ENCODE measurements at places on chromosomes 7 and 10.
A peak's percentile ranks its signal among the peaks of the same experiment; 100 is the strongest.

GRCh38 chr7:110856704-110857103, 234.2 kb upstream of the LRRN3 start:
- no peak for DNase-seq

GRCh38 chr10:51327432-51327831, 253.1 kb downstream of the PRKG1 start:
- DNase-seq = no peak

DNA sequence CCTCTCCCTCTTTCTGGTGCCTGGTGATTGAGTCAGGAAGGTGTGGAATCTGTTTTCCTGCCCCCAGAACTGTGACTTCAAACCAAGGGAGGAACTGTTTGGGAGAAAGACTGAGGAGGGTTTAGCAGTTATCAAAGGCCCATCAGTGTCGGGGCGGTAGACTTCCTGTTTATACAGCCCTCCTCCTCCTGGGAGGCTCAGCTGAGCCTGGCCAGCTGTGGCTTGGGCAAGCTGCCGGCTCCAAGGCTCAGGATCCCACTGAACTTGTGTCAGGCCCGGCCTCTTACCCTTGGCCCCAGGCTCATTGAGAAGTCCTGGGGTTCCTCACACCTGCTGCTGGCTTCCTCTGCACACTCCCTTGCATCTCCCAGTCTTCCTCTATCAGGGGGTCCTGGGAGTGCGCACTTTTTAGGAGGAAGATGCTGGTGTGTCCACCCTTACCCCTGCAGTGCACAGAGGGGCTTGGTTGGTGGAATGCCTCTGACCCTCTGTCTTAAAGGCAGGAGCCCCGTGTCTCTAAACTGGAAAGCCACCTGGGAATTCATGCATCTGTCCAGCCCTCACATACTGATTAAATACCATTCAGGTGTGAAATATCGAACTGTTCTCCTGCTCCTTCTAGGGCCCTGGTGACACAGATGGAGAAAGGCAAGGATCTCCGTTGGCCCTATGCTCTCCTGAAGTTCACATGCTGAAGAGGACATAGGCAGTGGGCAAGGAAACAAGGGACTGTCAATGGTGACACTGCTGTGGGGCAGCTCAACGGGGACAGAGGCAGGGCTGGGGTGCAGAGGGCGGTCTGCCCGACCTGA, 32.4 kb downstream of the CXCL12 start:
- DNase-seq = peak; percentile 29

DNA sequence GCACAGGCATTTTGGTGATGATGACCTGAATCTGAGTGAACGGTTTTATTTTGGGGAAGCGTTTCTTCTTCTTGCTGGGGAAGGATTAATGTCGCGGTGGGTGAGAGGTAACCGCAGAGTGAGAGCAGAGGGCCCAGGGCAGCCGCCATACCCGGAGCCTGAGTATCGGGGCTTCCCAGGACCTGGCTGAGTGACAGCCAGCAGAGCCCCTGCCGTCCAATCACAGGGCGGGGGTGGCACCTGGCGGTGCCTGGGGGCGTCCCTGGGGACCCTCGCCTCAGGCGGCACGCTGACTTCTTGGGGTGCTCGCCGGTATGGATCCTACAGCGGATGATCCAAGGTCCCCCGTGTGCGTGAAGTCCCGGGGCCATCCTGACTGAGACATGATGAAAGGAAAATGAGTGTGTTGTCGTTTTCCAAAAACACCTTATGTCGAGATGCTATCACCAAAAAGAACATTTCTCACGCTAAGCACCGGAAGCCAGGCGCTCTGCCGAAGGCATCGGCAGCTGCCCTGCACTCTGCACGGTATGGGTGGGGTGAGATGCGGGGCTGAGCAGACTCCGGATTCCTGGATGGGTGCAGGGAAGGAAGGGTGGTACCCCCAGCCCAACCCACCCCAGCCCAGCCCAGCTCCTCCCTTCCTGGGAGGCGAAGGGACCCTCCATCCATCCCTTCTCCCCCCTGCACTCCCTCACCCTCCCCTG, 227.9 kb upstream of the SHH start:
- DNase-seq = no peak

DNA sequence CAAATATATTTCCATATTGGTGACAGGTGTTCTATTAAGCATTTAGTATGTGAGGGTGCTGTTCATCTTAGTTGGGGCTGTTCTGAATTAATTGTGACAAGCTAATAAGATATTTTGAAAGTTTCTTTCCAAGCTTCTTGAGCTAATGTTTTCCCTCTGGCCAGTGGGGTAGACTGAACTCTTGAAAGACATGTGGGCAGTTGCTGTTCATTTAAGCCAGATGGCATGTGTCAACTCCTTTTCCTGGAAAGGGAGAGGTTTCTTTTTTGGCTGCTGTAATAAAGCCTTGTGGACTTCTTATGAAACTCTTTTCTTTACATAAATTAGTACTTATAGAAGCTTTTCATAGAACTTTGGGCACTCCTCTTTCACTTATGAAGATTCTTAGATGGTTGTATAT, 21.7 kb downstream of the RAB18 start:
- peak; percentile 32 for DNase-seq

- DNase-seq = no peak
Observed at GRCh38 chr7:156592155-156592884, 48.3 kb upstream of the RNF32 start.

DNA sequence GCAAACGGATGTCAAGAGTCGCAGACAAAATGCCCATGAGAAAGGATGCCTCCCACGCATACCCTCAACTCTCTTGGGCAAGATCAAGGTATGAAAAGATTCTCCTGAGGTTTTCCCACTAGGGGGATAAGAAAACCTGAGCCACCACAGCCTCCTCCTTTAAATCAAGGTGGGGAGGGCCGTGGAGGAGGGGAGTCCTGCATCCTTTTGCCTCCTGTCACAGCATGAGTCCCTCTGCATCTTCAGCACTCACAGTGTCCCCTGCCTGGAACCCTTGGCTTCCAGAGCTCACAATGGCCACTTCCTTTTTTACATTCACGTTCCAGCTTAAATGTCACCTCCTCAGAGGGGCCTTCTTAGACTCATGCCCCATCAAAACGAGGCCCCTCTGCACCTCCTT, 207.6 kb downstream of the GLI3 start:
- no peak for DNase-seq
